ENCODE measurements at places on chromosomes 12 and 14. TPM values are rescaled to one million over a fixed set of nuclear protein-coding genes. Genes with fewer than 3 reads are reported as not detected.

Gene KICS2
- polyA plus RNA-seq: 2.4 TPM

Gene TESPA1
- not detected for polyA plus RNA-seq

Gene MYH7
- polyA plus RNA-seq: not detected

Gene P2RX7
- 0.07 TPM for polyA plus RNA-seq

Gene SLC25A47
- polyA plus RNA-seq: not detected

Gene ADSS1
- 5.2 TPM for polyA plus RNA-seq

Gene TAS2R8
- not detected for polyA plus RNA-seq

Data from IMR-90 (cell line).